ENCODE measurements at places on chromosomes 5 and 9. TPM values are rescaled to one million over a fixed set of nuclear protein-coding genes. Genes with fewer than 3 reads are reported as not detected.

GRCh38 chr5:132484391-132484725 lies 6.2 kb downstream of the IRF1 start:
- DNase-seq = no peak

- peak; percentile 48 for DNase-seq
These were observed at the start of gene ADGRD2 for GRCh38 chr9:124450241-124450924. ADGRD2 (plus strand) TSS chr9:124450451; CDS start chr9:124451667, 1,216 bp downstream.

- DNase-seq = no peak
These were observed 71.3 kb downstream of the HRH2 start for GRCh38 chr5:175728885-175729828.

GRCh38 chr5:71651579-71651978 lies 64.4 kb downstream of the MCCC2 start:
- no peak for DNase-seq

- no peak for DNase-seq
These were observed 5.2 kb downstream of the MEF2C start for GRCh38 chr5:88877826-88878225.

- peak; percentile 26 for DNase-seq
These were observed 14.3 kb downstream of the CD180 start for GRCh38 chr5:67182301-67182790.

DNA sequence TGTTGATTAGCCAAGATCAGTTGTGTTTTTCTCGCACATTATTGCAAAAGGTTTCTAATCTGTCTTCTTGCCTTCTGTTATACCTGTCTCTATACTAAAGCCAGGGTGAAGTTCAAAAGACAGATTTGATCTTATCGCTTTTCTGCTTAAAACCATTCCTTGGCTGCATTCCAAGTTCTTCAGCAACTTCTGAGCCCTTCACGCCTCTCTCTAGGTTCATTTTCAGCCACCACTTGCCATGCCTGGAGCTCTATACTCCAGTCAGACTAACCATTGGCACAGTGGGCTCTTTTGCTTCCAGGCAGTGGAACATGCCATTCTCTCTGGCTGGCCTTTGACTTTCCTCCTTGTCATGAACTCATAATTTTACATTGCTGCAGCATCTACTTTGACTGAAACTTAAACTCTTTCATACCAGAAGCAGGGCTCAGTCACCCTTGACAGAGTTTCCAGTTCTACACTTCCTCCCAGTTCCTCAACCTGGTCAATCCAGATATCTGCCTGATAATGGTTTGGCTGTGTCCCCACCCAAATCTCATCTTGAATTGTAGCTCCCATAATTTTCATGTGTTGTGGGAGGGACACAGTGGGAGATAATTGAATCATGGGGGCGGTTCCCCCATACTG lies 114.4 kb downstream of the SLC12A2 start:
- DNase-seq = no peak

Gene MYMK
- not detected for total RNA-seq

Gene SGTB
- 3.1 TPM for total RNA-seq

Gene GCNT1
- total RNA-seq = 34.2 TPM

Gene SPAG8
- 1.6 TPM for total RNA-seq
